ENCODE measurements at places on chromosomes 6 and 20.

DNA sequence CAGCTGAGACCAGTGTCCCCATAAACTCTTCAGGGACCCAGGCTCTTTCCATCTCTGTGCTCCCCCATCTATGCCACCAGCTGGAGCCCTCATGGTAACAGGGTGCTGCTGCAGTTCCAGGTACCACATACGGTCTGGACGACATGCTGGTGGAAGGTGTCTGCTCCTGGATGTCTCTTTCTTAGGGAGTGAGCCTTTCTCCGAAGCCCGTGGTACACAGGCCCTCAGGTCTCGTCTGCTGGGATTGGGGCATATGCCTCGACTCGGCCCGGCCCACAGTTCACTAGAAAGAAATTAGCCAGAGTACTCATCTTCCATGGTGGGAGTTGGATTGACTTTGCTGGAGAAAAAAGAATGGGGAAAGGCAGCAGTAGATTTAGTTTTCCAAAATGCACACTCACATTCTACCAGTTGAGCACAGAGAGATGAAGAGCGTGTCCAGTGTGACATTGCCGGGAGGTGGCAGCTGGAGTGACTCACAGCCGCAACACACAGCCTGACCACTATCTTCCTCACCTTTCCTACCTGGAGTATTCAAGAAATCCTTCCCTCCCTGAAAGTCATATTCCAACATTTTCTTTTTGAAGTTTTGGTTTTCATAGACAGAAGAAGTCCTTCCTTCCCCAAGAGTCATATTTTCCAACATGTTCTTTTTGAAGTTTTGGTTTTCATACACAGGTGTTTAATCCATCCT is 18.6 kb upstream of the SPO11 start:
- no peak for DNase-seq

- DNase-seq = peak; percentile 14
Observed at GRCh38 chr20:38242848-38243708, 17.5 kb downstream of the KIAA1755 start.

DNA sequence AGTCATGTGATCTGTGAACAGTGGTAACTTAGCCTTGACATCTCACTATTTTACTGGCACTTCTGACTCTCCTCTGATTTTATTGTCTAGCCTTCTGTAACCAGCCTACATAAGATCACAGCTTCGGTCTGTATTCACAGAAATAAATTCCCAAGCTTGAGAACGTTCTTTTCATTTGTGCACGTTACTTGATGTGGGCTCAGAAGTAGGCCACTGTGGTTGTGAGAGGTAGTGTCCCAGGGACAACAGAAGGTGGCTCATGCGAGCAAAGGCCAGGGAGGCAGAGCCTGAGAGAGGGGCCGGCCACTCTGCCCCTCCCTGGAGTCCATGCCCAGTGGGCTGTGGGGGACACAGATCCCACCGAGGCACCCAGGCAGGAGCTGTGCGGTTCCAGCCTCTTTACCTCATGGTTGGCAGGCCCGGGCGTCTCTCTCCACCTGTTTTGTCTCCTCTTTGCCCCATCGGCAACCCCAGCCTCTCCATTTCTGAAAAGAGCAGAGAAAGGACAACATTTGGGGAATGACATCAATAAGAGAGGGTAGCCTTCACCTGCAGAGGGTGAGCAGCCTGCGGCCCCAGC is 207.5 kb upstream of the CST7 start:
- no peak for DNase-seq

DNA sequence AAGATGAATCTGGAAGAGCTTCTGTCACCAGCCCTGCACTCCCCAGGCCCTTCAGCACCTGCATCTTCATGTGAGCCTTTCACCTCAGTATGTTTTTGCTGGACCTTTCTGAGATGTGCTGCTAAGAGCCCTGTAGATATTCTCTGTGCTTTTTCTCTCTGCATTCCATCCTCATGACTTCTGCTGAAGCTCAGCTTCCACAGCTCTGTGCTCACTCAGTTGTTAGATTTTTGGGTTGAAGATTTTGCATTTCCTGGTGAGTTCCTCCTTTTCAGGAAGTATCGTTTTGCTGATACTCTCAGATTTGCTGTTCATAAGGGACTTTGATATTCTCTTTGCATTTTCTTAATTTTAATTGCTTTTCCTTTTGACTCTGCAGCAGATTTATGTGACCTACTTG is 18.3 kb downstream of the KIAA1586 start:
- DNase-seq = no peak

- DNase-seq = no peak
Observed at GRCh38 chr20:31705598-31706597, 16.8 kb downstream of the BCL2L1 start.

DNA sequence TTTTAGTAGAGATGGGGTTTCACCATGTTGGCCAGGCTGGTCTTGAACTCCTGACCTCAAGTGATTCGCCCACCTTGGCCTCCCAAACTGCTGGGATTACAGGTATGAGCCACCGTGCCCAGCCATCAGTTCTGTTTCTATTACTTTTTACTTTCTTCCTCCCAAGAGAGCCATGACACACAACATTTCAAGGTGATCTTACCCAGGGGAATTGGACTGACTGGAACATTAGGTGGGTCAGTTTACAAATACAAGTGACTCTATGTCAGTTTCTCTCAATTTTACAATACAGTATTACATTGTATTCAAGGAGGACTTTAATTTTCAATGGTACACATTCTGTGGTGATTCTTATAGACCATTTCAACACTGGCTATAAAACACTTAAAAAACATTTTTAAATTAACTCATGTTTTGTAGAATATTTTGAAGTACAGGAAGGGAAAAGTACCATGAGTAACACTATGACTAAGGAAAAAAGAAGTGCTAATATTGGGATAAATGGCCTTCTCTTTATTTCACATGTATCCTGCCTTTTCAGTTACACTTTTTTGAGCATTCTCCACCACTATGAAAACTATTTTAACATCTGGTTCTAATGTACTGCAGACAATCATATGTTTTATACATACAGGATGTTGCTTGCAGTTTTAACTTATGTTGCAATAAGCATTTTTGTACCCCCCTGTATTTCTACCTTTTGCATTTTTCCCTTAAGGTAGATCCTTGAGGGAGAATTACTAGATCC is 8.4 kb downstream of the TPBG start:
- DNase-seq = no peak

- DNase-seq = no peak
Observed at GRCh38 chr6:20377623-20378265, 23.9 kb upstream of the E2F3 start.

DNA sequence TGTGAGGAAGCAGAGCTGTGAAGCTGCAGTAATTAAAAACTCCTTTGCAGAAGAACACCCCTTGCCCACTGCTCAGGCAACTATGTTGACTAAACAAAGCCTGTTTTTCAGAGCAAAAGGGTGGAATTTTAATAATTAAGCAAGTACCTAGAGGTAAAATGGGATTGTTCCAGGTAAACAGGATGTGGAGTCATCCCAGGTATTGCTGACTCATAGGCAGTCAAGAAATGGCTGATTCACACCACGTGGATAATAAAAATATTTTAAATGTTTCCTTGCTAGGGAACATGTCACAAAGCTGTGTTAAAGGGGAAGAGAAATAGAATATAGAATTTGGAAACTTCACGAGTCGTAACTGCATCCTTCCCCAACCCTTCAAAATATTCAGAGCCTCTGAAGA is 491.8 kb downstream of the BTBD3 start:
- DNase-seq = no peak

DNA sequence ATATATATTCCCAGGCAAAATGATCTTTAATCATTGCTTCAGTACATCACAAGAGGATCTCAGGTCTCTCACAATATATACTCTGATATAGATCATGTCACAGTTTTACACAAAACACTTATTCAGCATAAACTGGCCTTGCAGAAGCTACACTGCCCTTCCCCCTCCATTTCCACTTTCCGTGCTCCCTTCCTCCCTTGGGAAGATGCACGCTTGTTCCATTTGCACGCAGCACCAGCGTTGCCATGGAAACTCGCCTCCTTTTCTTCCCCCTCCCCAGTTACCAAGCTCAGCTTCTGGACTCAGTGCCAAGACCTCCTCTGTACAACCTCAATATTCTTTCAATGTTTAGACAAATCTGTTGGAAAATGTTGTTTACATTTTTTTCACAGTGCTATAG is 154.6 kb downstream of the RFPL4B start:
- no peak for DNase-seq

DNA sequence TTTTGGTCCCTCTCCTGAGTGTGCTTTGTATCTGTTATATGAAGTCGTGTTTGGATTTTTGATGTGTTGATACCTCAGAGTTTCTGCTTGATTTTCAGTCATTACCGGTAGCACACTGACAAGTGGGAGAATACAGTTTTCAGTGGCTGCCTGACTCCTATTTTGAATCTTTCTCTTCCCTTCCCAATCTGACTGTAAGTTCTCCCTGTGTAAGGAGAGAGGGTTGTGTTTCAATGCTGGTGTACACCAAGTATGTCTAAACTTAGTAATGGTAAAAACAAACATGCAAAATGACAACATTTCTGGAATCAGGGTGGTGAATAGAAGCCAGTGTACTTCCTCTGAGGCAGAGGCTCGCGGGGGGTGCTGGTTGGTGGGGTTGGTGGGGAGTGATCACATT is 103.4 kb downstream of the HIVEP1 start:
- no peak for DNase-seq

- no peak for DNase-seq
Observed at GRCh38 chr6:6695625-6696276, 107.2 kb downstream of the LY86 start.

- DNase-seq = no peak
Observed at GRCh38 chr6:41443616-41444525, 102.3 kb upstream of the FOXP4 start.

GRCh38 chr6:38034274-38034914 is 214.9 kb downstream of the ZFAND3 start:
- DNase-seq = no peak

DNA sequence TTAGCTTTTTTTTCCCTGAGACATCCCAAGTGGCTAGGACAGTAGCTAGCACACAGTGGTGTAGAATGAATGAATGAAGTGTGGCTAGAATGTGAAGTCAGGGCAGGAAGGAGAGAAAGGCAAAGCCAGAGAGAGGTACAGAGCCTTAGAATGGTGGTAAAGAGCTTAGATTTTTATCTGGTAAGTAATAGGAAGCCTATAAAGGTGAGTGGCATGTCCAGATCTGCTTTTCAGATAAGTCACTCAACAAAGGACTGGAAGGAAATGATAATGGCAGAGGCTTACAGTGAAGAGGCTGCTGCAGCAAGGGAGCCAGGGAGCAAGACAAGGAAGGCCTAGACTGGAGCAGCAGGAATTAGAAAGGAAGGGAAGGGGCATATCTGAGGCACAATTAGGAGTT is 96.0 kb upstream of the PRDM1 start:
- DNase-seq = no peak

GRCh38 chr6:169170583-169170955 is 83.1 kb downstream of the THBS2 start:
- no peak for DNase-seq

GRCh38 chr6:37936906-37937305 is 117.4 kb downstream of the ZFAND3 start:
- no peak for DNase-seq

- DNase-seq = no peak
Observed at GRCh38 chr20:47991875-47992488, 206.7 kb upstream of the SULF2 start.

- no peak for DNase-seq
Observed at GRCh38 chr20:33370291-33370690, 31.0 kb downstream of the CDK5RAP1 start.

DNA sequence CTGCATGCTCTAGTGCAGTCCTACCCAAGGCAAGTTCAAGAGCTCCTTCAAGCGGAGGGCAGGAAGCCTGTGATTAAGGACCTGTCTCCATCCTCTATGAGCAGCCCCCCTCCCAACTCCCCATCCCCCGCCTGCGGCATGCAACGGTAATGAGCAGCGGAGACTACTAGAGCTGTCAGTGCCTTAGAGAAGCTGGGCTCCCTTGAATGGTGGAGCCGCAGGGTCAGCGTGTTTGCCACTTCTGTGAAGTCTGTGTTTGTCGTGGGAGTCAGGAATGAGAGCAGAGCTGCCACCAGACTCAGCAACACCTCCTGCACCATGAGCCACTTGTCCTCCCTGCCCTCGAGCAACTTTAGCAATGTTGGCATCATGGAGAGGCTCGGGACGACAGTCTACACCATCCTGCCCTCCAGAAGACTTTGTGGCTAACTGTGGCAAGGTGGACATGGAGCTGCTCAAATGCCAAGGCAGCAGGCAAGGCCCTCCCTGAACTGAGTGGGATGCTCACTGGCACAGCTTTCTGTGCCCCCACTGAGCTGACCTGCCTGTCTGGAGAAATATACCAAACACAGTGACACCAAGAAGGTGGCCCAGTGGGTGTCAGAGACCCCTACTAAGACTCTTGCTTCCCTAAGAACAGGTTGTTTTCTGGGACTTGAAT is 23.8 kb upstream of the SYNDIG1 start:
- no peak for DNase-seq

GRCh38 chr20:63706027-63706695 is 1.6 kb downstream of the ARFRP1 start:
- DNase-seq = no peak

DNA sequence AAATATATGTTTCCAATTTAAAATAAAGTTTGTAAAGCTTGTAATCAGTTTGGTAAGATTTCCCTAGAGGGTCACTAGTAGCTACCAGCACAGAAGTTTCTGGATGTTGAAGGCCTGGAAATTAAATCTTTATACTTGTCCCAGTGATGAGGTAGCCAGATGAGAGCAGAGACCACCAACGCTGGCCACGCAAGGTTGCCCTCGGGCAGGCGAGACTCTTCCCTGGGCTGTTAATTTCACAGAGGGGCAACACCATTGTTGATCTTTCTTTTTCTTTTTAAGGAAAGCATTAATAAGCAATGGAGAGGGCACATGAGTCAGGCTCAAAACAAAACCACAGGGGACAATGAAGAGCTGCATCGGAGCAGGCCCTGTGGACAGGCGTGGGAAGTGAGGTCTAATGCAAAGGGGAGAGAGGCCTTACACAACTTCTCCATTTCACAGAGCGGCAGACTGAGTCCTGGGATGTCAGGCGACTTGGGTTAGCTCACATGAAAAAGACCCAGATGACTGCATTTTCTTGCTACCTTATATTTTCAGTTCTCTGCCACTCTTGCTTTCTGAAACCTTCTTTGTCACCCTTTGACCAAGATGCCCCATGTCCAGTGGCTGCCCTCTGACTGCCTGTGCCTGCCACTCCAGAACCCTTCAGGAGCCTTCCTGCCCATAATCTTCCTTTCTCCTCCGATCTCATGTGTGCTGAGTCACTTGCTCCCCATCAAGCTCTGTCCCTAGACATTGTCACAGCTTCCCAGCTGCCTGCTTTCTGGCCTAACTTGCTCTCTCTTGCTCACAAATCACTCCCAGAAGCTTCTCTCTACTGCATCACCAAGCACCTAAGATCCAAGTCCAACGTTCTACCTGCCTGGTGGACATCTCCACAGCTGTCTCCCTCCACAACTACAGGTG is 107.7 kb upstream of the CDYL start:
- no peak for DNase-seq

- DNase-seq = no peak
Observed at GRCh38 chr6:127298475-127298874, 31.8 kb downstream of the RNF146 start.

DNA sequence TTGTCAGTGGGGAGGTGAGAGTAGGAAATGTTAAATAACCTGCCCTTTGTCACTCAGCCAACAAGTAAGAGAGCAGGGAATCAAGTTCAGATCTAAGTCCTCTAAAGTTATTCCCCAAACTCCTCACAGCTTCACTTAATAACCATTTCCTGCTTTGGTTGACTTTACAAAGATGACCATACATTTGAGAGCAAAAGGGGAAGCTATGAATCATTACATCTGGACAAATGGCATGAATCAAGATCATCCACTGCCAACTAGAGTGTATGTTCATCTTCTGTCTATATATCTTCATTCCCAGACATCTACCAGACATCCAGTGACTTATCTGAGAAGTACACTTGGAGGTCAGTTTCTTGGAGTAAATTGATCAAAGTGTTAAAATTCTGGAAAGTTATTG is 15.1 kb upstream of the HIVEP2 start:
- DNase-seq = no peak

- DNase-seq = no peak
Observed at GRCh38 chr6:160398674-160399271, 50.6 kb downstream of the SLC22A3 start.

Data from T1000 (cell line).